ENCODE measurements at places on chromosomes 6 and 20.

GRCh38 chr6:49327005-49327404 is 136.0 kb downstream of the MMUT start:
- no peak for DNase-seq

DNA sequence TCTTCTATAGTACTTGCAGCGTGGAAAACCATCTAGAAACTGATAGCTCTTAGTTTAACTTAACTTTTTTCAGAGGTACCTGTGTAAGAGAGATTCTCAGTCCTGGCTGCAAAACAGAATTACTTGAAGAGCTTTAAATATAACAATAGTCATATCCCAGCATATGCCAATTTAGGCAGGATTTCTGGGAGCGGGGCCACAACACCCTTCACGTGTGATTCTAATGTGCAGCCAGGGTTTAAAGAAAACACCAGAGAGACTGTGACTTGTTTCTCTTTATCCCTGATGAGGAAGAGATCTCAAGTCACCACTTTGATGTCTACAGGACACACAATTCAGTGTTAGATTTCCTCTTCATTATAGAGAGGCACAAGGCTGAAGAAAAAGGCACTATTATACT is 103.7 kb downstream of the PDSS2 start:
- DNase-seq = no peak

- DNase-seq = no peak
Observed at GRCh38 chr6:21859193-21859735, 265.7 kb downstream of the SOX4 start.

- DNase-seq = peak; percentile 17
Observed at GRCh38 chr6:170097505-170098427, 193.1 kb downstream of the DLL1 start.

DNA sequence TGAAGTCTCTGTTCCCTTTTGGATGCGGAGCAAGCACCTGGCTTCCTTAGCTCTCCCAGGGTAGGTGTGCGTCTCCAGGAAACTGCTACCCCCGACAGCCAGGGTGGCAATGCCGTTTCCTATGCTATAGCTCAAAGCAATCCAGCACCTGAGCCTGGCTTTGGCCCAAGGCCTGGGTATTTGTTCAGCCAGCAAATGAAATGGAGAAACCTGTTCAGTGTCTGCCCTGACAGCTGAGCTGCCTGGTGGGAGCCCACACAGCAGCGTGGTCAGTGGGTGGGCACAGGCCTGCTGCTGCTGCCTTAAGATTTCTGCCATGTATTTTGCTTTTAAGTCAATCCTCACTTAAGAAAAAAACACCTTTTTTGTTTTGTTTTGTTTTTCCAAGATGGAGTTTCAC is 13.7 kb downstream of the SPATA2 start:
- DNase-seq = no peak

GRCh38 chr6:119160911-119161310 is 82.4 kb upstream of the FAM184A start:
- no peak for DNase-seq

DNA sequence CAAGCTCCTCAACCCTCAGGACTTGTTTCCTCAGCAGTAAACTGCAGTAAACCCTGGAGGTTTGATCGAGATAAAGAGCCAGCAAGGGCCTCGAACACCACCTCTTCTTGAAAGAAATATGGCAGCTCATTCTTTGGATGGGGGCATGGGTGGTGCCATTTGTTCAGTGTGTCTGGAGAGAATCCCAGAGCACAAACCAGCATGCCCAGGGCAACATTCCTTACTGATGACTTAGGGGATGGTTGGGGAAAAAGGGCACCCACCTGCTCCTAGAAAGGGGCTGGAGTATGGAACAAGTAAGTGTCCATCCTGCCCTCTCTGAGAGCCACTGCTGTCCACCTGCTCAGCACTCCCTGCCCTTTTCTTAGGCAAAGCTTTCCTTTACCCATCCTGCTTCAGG is 31.3 kb upstream of the ZFAND3 start:
- no peak for DNase-seq

GRCh38 chr20:32902456-32903420 is 44.0 kb downstream of the EFCAB8 start:
- peak; percentile 55 for DNase-seq

DNA sequence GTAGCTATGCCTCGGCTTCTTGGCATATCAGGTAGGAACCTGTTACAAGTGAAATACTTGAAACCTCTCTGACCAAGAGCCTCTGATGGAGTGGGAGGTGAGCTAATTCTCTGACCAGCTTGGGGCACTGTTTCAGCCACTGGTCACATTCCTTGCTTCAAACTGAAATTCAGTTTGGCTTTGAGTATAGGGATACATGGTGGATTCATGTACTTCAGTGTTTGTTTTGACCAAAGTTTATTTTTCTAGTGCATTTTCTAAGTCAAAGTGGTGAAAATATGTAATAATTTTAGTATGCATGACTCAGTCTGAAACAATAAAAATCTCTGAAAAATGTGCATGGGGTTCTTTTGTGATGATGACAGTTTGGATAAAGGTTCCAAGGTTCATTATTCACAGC is 18.6 kb downstream of the TTPAL start:
- no peak for DNase-seq

GRCh38 chr6:55009131-55009530 is 162.6 kb downstream of the FAM83B start:
- DNase-seq = no peak

DNA sequence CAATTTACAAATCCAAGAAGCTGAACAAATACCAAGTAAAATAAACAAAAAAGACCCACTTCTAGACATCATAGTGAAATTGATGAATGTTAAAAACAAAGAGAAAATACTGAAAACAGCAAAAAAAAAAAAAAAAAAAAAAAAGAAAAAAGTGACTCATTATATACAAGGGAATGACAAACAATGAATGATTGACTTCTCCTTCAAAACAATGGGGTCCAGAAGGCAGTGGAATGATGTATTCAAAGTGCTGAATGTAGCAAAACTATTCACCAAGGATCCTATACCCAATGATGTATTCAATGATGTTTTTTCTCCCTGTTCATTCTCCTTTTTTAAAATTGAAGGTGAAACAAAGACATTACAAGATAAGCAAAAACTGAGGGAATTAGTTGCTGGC is 650.0 kb downstream of the UTRN start:
- no peak for DNase-seq

GRCh38 chr6:57193177-57193576 is 21.1 kb downstream of the BAG2 start:
- DNase-seq = no peak

DNA sequence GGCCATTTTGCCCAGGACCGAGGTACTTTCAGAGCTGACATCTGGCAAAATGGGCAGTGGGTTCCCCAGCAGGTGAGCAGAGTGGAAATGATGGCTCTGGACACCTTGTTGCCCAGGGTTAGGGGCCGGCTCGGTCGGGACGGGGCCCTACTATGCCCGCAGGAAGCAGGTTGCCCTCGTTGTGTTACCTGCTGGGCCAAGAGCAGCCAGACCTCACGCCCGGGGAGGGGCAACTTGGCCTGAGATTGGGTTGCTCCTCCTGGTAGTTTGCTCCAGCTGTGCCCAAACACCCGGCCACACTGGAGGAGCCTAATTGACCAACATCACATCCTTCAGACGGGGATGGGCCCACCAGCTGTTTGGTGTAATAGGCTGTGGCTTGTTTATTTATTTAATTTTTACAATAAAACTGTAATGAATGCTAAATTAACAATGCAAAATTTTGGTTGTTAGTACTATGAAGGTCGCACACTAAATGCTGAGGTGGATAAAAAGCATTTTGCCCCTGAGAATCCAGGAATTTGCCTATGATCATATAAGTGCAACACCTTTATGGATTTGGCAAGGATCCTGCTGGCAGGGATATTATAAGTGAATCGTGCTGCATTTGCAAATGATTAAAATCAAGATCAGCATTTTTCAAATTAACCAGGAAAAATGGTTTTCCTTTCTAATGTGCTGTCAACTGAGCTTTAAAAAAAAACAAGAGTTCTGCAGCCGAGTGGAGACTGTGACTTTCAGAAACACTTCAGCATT is 26.6 kb upstream of the PCMTD2 start:
- DNase-seq = peak; percentile 17

GRCh38 chr6:100379386-100379785 is 85.3 kb downstream of the SIM1 start:
- DNase-seq = no peak

GRCh38 chr6:11494786-11495564 is 42.6 kb upstream of the TMEM170B start:
- DNase-seq = no peak

- no peak for DNase-seq
Observed at GRCh38 chr6:152091851-152092341, 284.4 kb downstream of the ESR1 start.

DNA sequence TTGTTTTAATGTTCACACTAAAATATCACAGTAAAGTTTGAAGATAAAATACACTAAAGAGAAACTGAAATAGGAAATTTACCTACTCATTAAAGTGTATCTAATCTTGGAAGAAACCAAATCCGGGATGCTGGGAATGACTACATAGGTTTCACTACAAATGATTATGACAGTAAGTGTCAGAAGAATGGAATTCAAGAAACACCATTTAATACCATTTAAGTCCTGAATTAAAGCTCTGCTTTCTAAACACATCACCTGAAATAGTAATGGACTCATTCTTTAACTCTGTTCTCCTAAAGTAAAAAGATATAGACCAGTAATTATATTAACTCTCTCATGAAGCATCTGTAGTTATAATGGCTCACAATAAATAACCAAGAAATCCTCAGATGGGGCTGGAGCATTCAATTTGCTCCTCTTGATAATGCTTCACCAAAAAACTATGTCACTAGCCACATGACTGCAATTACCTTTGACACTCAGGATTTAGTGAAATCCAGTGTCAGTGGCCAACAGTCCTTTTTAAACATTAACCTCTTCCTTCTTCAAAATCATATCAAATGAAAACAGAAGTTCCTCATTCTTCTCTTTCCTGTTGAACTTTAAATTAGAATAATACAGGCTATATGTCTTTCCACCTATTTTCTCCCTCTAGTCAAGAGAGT is 41.4 kb downstream of the MAP7 start:
- DNase-seq = no peak

GRCh38 chr20:49409302-49409974 is 73.0 kb downstream of the KCNB1 start:
- no peak for DNase-seq

DNA sequence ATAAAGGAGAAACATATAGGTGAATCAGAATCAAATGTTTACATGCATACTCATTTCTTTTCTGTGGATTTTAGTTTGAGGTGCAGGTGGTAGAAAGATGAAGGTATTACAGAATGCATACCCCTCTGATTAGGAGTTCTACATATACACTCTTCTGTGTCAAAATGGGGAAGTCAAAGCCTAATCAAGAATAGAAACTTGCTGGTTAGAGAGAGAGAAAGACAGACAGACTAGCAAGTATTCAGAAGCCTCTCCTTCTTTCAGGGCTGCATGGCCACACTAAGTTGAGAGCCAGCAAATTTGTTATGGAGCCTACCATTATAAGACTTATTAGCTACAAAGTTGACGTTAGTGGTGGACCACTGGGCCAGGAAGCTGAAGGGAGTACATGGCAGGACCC is 358.3 kb upstream of the EYS start:
- DNase-seq = no peak

DNA sequence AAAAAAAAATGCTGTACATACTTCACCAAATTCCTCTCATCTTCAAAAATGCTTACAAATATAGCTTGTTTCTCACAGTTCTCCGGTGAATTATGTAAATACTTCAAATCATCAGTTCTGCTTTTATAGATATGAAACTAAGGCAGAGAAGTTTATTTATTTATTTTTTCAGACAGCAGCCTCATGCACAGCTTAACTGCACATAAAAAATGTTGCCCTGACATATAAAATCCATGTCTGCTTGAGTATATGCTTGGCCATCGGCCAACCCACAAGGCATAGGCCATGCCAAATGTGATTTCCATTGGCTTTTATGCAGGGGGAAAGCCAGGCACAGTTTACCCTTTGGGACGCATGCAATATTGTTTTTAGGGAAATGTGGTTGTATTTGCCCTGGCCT is 57.3 kb upstream of the PHACTR2 start:
- peak; percentile 33 for DNase-seq

DNA sequence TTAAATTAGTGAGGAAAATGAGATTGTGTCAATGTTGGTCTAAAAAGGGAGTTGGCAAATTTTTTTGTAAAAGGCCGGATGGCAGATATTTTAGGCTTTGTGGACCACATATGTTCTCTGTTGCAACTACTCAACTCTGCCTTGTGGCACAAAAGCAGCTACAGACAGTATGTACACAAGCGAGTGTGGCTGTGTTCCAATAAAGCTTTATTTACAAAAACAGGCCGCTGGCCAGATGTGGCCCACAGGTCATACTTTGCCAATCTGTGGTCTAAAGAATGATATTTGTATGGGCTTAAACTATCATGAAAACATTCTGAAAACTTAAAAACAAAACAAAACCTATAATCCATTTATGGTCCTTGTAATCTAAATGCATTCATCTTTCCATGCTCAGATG is 228.3 kb downstream of the CLIC5 start:
- no peak for DNase-seq

DNA sequence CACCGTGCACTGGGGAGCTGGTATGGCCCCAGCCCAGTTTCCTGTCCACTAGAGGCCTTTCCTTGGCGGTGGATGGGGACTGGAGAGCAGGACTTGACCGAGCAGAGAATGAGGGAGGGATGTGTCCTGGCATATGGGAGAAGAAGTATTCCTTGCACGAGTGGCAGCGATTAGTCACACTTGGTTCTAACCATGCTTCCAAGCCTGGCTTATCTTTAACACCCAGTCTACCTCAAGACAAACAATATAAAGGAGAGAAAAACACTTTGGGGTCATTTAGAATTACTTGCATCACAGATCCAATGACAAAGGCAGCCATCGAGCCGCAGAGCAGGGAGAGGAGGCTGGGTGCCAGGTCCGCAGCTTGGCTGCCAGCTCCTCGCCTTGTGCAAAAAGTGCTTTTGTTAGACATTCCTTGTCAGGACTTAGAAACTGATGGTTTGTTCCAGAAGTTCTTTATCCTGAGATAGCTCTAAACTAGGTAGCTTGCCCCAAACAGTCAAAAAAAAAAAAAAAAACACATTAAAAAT is 214.9 kb upstream of the GMDS start:
- DNase-seq = no peak

- DNase-seq = no peak
Observed at GRCh38 chr20:1824181-1824580, 71.0 kb upstream of the SIRPA start.

DNA sequence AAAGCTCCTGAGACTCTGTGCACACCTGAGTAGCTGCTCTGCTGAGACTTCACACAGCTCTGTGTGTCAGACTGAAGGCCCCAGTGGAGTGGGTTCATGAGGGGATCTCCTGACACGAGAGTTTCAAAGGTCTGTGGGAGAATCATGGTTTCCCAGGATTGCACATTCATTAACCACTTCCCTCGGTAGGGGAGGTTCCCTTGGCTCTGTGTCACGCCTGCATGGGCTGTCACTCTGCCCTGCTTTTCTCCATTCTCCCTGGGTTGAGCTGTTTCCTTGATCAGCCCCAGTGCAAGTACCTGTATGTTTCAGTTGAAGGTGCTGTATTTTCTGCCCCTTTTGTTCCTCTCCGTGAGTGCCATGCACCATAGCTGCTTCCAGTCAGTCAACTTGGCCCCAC is 236.9 kb downstream of the EPM2A start:
- DNase-seq = no peak

DNA sequence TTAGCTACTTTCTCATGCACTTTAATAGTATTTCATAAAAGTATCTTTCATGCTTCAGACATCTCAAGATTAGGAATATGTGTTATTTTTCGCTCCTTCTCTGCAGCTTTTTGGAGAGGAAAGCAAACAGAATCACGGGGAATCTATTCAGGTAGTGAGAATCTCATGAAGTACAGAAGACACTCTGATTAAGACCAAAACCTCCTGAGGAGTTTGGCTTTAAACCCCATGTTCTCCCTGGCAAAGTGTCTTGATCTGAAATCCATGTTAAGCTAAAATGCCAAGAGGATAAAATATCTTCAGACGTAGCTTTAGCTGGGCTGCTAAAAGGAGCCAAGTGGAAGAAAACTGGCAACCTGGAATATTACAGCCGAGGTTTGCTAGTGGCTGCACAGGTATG is 149.3 kb downstream of the LRRC1 start:
- DNase-seq = no peak

Measured in left hindlimb (tissue), 1 donor.